ENCODE measurements at places on chromosomes 16 and 17.

DNA sequence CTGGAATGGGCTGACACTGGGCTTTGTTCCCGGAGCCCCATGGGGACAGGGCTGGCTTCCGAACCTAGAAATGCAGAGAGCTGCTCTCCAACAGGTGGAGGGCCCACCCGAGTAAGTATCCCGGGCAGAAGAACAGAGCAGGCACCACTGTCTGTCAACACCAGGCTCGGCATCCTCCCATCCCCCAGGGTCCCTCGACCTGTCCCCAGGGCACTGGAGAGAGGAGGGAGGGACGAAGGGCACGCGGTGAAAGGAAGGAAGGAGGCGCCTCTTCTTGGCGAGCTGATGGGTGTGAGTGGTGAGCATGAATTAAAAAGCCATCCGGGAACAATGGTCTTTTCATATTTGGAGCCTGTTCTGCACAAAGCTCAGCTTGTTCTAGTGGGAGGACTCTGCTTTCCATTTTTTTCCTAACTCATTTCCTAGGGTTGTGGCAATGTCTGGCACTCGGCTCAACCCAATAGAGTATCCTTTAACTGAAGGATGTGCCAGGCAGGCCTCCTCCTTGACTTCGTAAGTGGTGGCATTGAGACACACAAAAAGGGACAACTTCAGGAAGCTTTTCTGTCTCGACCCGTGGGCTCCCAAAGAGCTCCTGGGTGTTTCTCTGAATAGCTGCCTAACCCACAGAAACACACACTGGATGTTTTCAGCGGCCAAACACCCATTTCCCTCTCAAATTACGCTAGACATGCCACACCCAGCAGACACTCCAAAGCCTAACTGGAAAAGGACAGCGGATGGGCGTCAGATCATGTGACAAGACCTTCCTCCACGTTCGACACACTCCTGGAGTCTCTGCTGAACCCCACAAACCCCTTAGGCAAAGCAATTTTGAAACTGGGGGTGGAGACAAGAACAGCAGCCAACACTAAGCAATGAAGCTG is 47.7 kb downstream of the ZFHX3 start:
- DNase-seq, result no peak

DNA sequence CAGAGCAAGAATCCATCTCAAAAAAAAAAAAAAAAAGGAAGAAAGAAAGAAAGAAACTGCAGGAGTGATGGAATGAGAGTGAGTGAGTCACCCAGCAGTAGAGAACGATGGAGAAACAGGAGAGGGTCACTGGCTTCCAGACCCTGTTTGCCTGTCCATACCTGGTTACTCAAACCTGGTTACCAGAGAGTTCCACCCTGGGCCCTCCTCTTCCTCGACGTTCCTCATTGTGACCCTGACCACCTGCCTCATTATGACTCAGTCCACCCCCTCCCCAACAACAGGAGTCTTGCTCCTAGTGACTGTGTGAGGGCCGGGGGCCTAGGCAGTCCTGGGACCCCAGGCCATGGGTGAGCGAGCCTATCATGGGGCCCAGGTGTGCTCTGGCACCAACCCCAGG is at the start of gene SPEM3:
Gene SPEM3 (plus strand): TSS at position 301 of the 400 bp plus-strand sequence. CDS start 46 bp downstream, at position 347.
- no peak for DNase-seq

GRCh38 chr17:43814714-43815113 is 18.2 kb downstream of the MPP3 start:
- no peak for DNase-seq

GRCh38 chr17:31787857-31788570 is 71.0 kb downstream of the COPRS start:
- no peak for DNase-seq

- peak; percentile 4 for DNase-seq
These were observed 137.4 kb upstream of the COX10 start for GRCh38 chr17:13931800-13932460.

- no peak for DNase-seq
These were observed 32.8 kb downstream of the CACNA1G start for GRCh38 chr17:50593321-50593720.

DNA sequence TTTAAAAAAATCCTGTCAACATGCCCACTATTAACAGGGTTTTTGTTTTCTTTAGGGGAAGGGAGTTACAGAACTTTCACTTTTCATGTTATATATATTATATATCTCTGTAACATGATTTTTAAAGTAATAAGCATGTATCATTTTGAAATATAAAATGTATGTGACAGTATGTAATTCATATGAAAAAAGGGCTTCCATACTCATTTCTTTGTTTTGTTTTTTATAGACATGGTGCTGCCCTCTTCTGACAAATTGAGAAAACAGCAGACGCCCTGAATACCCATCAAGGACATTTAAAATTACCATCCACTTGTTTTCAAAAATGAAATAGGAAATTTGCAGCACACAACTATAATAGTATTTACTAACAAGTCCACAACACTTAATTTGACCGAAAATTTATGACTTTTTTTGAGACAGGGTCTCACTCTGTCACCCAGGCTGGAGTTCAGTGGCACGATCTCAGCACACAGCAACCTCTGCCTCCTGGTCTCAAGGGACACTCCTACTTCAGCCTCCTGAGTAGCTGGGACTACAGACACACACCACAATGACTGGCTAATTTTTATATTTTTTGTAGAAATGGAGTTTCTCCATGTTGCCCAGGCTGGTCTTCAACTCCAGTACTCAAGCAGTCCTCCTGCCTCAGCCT is 30.4 kb downstream of the CFDP1 start:
- no peak for DNase-seq

GRCh38 chr16:56860226-56861020 is 4.6 kb upstream of the SLC12A3 start:
- peak; percentile 72 for DNase-seq

- DNase-seq, result no peak
These were observed 4.1 kb downstream of the MAP3K14 start for GRCh38 chr17:45312477-45313420.

DNA sequence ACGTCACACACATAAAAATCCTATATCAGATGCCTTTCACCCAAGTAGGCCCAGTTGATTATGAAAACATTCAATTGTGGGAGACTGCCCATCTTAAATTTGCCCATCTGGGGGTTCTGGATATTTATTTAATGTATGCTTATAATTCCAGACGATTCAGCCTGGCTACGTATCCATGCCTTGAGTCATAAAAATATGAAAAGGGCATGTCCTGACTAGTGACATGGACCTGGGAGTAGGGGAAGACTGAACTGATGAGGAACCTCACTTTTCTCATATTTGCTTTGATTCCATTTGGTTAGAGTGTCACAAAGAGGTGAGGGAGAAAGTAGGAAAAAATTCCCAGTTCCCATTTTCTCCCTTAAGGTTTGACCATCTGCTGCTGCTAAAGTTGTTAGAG is 122.5 kb upstream of the GNAO1 start:
- DNase-seq, result no peak
